Activated naive CD4-positive, alpha-beta T cell treated with anti-CD3 and anti-CD28 coated beads, Interleukin-2, amount 50 U/mL, for 16 hours (primary cell): ENCODE measurements at places on chromosomes 1 and 21.

- no peak for DNase-seq
Measured at GRCh38 chr1:3237570-3237969, 168.6 kb downstream of the PRDM16 start.

- DNase-seq, result no peak
Measured at GRCh38 chr1:54110996-54111395, 41.8 kb downstream of the CDCP2 start.

GRCh38 chr21:15539376-15539775 is 190.4 kb upstream of the USP25 start:
- no peak for DNase-seq

DNA sequence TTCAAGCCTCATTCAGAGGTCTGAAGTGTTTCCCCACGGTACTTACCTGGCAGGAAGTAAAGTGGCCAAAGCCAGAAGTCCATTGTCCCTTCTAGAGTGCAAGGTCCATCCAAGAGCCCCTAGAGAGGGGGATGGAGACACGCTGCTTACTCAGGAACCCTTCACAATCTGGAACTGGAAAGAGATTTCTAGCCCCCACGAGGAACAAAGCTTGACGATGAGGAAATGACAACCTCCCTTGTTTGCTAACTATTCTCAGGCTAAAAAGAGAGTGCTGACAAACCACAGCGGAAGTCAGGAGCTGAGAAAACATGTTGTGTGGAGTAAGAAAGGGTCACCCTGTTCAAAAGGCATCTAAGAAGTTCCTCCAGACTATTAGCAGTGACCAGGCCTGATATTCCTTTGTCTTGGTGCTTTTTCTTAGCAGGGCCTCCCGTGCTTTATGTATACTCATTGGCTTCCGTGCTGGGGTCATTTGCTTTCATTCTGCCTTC is at the start of gene FCMR:
Gene FCMR, minus strand, starts transcription at position 170 of the 494 bp plus-strand sequence. Its CDS starts 87 bp downstream, at position 83.
- no peak for DNase-seq

GRCh38 chr1:214012418-214012817 is 24.6 kb downstream of the PROX1 start:
- DNase-seq, result no peak
